ENCODE measurements at places on chromosomes 3 and 15.

- no peak for DNase-seq
Measured at GRCh38 chr15:32959077-32959476, 235.4 kb downstream of the FMN1 start.

DNA sequence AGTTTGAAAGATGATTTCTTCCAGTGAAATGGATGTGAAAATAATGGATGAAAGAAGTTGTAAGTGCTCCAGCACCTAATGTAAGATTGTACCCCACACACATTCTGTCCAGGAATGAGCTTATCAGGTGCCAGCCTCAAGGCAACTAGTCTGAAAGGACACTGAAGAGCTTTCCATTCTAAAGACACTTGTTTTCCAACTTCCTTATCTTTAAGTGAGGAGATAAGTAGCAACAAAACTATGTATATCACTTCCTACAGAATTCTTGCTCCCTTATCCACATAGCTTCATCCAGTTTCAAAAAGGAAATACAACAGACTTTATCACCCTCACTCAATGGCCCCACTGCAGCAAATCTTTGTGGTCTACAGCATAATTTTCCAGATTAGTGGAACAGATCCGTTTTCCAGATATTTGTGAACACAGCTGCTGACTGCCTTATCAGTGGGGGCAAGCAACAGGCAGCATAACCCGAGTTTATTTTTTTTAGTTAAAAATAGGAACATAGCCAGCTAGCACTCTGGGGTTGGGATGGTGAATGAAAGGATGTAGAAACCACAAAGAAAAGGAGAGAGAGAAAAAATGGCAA lies 60.6 kb downstream of the CD200R1L start:
- peak; percentile 21 for DNase-seq

GRCh38 chr3:183128709-183129108 lies 29.4 kb upstream of the MCCC1 start:
- DNase-seq: no peak

GRCh38 chr15:38438031-38438986 lies 15.6 kb upstream of the FAM98B start:
- peak; percentile 76 for DNase-seq

DNA sequence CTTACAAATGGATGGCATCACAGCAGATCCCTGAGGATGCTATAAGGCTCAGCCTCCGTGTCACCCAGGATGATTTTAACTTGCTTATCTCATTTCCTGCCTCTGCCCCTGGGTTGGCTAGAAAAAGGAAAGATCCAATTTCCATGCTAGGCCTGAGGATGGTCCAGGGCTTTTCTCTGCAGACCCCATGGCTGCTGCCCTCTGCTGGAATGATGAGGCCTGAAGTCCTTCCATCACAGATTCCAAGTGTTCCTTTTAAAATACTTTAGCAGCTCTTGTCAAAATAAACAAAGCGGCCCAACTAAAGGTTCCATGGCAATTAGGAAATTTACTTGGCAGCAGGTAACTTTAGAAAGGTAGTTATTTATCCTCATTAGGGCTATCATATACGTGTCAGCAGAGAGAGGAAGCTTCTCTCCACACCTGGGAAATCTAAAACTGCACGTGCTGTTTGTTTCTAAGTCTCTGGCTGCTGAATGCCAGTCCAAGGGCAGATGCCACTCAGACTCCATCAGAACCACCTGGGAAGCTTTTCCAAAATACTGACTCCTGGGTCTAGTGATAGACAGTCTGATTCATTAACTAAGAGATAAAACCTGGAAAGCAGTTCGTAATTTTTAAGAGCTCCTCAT lies 401.9 kb upstream of the IL12A start:
- DNase-seq: no peak

GRCh38 chr15:66452971-66453580 lies 44.5 kb downstream of the SNAPC5 start:
- DNase-seq: no peak

GRCh38 chr15:67781907-67782690 lies 43.2 kb upstream of the SKOR1 start:
- no peak for DNase-seq

DNA sequence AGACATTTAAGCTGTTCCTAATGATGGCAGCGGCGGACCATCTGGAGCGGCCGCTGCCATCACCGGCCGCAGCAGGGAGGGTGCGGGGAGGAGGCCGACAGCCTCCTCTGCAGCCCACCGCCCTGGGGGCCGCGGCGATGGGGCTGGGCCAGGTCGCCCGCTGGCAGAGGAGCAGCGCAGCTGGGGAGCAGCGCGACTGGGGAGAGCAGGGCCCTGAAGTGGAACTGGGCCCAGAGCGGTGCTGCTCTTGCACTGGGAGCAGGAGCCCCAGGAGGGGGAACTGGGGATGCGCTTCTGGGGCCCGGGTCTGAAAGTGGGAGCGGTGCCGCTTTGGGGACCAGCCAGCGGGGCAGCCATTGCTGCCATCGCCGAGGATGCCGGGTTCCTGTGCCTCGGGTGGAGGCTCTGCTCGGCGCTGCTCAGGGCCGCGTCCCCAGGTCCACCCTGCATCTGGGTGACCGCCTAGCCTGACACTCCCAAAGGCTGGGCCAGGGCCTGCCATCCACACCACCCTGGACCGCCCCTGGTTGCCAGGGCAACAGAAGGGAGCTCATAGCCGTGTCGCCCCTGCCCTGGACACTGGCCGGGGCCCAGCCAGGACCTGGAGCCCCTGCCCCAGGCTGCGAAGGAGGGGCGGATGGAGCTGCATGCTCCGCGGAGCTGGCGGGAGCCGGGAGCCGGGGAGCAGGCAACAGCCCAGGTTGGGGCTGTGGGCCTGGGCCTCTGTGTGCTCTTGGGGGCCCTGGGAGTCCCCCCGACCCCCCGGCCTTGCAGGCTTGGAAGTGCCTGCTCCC lies 15.5 kb upstream of the PLA2G4E start:
- peak; percentile 20 for DNase-seq

GRCh38 chr3:160478338-160478737 lies 28.8 kb upstream of the TRIM59 start:
- no peak for DNase-seq

DNA sequence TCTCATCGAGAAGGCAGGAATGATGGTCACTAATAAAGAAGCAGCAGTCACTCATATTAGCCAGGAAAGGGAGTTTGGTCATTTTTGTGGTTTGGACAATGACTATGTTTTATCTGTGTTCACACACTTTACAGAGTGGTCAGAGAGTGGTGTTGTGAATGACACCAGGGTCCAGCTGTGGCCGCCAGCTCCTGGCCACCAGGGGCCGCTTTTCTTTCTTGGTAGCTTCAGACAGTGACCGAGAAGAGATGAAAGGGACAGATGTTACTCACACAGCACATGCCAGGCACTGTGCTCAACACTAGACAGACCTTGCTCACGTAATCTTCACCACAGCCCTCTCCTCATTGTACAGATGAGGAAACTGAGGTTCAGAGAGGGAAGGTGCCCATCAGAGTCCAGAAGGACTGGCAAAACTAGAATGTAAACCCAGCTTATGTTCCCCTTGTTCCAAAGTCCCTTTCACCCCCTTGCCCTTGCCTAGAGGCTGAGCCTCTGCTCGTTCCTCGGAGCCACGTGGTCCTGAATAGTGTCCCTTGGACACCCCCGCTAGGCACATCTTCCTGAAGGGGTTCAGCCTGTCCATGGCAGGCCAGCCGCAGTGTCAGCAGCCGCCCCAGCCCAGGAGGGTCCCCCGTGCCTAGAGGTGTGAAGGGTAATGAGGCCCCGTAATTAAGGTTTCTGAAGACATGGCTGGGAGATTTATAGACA lies 55.6 kb downstream of the CYP11A1 start:
- DNase-seq: no peak

DNA sequence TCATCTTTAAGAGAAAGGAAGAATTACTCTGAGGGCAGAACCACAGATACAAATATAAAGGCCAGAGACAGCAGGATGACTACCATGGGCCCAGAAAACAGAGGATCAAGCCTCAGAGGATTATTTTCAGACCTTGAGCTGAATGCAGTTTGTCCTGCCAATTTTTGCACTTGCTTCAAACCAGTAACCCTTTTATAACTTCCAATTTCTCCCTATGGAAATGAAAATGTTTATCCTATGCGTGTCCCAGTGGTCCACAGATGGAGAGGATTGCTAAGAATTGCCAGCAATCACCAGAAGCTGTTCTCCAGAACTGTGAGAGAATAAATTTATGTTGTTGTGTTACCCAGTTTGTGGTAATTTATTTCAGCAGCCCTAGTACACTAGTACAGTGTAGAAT lies 26.4 kb upstream of the MME start:
- DNase-seq: no peak

DNA sequence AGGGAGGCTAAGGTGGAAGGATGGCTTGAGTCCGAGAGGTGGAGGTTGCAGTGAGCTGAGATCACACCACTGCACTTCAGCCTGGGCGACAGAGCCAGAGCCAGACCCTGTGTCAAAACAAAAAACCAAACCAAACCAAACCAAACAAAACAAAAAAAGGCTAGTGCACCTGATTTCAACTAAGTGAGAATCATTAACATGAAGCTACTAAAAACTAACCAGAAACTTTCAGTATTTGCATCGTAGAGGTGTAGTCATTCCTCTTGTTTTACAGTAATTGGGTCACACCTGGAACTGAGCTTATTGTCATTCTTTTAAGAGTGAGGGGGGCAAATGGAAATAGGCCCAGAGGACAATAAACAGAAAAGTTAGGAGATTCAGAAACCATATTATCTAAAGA lies 58.5 kb downstream of the ST6GAL1 start:
- DNase-seq: no peak

- no peak for DNase-seq
Measured at GRCh38 chr3:98982351-98982750, 80.9 kb upstream of the DCBLD2 start.

GRCh38 chr3:6532101-6532500 lies 328.8 kb upstream of the GRM7 start:
- DNase-seq: no peak

DNA sequence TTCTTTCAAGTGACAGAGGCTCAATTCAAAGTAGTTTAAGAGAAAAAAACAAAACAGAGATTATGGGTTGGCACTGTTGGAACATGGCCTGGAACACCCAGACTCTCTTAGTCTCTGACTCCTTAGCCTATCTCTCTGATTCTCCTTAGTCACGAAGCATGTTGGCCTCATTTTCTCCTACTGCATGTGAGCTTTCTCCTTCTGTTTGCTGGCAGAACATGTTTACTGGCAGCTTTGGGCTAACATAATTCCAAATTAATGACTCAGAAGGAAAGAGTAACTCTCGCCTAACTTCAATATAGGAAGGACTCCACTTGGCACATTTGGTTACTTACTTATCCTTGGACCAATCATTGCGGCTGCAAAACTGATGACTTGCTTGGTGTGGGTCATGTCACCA lies 21.7 kb upstream of the CCDC39 start:
- DNase-seq: no peak

- DNase-seq: peak; percentile 82
Measured at GRCh38 chr3:157239082-157239704, 79.2 kb upstream of the CCNL1 start.

DNA sequence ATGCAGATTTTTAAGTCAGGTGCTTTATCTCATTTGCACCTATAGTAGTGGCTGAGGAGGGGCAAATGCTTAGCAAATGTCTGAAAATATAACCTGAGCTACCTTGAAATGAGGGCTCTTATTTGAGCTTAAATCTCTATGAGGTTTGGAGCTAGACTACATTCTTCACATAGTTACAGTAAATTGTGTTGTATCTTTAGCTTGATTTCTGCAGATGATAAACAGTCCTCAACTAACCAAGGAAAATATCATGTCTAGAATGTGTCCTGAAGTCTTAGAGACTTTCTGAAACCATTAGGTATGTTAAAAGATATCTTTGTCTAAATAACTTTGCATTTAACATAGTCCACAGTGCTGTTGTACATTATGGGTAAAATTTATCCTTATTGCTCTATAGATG lies 127.6 kb downstream of the ATP1B3 start:
- DNase-seq: no peak

DNA sequence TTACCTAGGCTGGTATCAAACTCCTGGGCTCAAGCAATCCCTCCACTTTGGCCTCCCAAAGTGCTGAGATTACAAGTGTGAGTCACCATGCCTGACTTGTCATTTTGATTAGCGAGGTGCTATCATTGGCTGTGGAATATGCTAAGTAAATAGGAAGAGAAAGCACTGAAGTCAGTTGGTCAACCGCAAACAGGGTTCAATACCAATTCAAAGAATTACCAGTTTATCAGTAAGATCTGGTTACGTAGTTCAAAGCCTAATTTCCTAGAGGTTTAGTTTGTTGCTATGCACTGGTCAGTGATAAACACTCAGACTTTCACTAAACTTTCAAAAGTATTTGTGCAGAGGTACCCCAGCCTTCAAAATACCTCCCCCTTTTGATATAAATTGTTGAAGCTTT lies 29.5 kb downstream of the GLB1 start:
- no peak for DNase-seq

GRCh38 chr3:31539275-31539674 lies 6.5 kb downstream of the STT3B start:
- no peak for DNase-seq

DNA sequence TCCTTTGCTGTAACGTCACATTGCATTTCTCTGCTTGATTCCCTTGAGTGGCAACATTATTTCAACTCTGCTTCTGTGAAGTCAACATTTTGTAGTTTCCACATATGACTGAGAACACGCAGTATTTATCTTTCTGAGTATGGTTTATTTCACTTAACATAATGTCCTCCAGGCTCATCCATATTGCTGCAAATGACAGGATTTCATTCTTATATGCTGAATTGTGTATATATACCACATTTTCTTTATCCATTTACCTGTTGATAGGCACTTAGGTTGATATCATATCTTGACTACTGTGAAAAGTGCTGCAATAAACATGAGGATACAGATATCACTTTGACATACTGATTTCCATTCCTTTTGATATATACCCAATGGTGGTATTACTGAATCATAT lies 878.5 kb downstream of the PLOD2 start:
- DNase-seq: no peak

- DNase-seq: no peak
Measured at GRCh38 chr3:35071772-35072171, 567.6 kb upstream of the ARPP21 start.

DNA sequence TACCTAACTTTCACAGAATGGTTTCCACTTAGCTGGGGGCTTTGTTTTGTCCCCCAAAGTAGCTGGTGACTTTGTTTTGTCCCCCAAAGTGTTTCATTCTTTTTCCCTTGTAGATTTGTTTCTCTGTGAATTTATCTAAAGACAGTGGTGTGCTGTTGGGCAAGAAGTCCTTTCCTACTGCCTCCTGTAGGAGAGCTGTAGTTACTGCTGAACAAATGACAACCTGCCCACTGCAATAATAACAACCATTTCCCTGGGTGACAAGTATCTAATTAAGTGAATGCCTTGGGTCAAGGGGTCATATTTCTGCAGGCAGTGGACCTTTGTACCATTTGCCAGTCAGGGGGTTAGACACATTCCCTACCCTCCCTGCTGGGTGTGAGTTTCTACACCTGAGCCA lies 125.4 kb upstream of the BFSP2 start:
- no peak for DNase-seq

All from Caco-2 (cell line).